Skeletal muscle cell (primary cell): ENCODE measurements at places on chromosomes 16 and 17.

GRCh38 chr17:59840329-59841090, 52.2 kb downstream of the TUBD1 start:
- no peak for DNase-seq

DNA sequence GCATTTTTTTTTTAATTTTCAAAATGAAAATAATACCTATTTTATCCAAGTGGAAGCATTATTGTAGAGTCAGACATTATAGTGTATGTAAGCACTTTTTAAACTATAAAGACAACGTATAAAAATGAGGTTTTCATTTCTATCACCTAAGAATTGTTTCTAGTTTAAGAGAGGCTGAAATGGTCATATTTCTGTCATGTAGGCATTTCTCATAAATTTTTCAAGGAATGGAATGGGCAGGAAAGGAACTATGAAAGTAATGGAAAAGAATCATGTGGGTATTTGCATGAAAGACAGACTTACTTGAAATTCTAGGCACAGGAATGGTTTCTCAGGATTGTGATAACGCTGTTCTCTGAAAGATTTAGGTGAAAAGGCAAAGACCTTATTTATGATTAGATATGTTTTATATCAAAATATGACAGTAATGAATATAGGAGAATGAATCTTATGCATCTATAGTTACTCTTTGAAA, 67.4 kb downstream of the PPM1E start:
- no peak for DNase-seq

- DNase-seq: no peak
These were observed 19.5 kb downstream of the LYRM1 start for GRCh38 chr16:20920091-20920490.

GRCh38 chr16:57809276-57810196, 7.2 kb upstream of the KIFC3 start:
- no peak for DNase-seq

- DNase-seq: no peak
These were observed 39.7 kb downstream of the CACNG4 start for GRCh38 chr17:67004181-67004580.
